ENCODE measurements at places on chromosomes 3 and 15.

DNA sequence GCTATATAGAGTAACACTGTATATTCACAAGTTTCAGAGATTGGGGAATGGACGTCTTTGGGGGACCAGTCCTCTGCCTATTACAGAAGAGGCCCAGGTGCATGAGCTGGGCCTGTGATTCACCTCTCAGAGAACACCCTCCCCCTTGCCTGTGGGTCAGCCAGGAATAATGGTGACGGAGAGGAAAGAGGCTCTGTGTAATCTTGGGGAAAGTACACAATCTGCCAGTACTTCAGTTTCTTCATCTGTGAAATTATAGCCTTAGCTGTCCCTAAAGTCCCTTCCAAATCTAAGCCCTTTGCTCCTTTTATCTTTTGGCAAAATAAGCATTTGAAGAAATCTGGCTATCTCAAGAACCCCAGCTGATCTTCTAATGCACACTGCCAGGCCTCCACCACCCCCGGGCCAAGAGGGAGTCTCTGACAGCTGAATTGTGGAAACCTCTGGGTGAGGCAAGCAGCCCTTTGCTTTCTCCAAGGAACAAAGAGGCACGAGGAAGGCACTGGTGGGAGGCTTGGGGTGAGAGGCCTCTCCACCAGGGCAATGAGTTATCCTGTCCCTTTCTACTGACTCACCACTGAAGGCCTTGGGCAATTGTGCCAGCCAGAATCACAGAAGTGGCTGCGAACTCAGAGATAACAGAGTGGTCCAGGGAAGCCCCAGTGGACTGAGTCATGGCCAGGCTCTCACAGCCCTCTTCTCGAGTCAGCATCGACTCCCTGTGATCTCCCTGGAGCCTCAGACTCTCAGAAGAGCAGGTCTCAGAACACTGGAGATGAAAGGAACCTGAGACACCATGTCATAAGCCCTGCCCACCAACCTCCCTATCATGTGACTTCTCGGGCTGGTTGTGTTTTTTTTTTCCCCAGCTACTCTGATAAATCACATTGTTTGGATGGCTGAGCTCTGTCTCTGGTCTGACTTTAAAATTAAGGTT lies 31.8 kb downstream of the CCNL1 start:
- no peak for DNase-seq

GRCh38 chr3:35946121-35946853 lies 307.0 kb downstream of the ARPP21 start:
- DNase-seq: no peak

- no peak for DNase-seq
Observed at GRCh38 chr3:31010491-31010890, 116.0 kb upstream of the GADL1 start.

GRCh38 chr15:82653483-82654168 lies 6.5 kb upstream of the CPEB1 start:
- no peak for DNase-seq

GRCh38 chr3:56536735-56537134 lies 20.2 kb upstream of the CCDC66 start:
- no peak for DNase-seq

DNA sequence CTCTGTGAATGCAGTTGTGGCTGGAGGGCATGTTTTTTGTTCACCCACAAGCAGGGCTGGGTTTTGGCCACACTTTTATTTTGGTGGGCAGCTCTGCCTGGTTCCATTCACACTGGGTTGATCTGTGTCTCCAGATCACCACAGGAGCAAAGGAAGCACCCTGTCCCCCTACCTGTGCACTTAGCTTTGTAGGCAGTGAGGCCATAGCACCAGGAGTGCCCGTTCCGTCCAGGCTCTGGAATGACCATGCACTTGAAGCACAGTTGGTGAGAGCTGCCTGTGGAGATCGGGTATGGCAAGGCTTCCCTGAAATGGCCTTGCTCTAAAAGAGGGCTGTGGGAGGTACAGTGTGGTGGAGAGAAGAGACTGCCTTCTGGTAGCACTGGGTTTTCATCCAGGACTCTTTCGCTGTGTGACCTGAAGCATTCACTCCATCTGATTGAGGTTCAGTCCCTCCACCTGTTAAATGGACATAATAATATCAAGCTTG lies 31.7 kb downstream of the MINAR1 start:
- DNase-seq: no peak

DNA sequence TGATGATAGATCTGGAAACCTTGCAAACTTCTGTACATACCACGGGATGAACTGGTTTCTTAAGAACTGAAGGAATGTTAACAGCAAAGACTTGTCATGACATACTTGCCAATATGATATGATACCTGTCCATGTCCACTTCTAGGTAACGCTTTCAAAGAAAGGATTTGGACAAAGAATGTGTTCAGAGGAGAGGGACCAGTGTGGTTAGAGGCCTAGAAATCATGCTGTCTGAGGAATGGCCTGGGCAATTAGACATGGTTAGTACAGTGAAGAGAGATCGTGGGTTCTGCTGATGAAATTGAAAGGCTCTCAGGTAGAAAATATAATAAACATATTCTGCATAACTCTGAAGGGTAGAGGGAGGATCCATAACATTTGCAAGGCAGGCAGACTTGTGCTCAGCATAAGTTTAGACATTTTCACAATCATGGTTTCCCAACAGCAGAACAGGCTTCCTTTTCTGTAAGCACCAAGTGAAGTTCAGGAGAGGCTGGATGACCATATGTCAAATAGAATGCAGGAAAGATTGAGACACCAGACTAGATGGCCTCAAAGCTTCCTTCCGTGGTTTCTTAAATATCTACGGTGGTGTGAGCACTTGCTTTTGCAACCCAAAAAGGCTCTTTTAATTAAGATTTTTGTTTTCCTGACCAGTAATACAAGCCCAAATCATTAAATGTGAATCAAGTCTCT lies 39.9 kb downstream of the TGFBR2 start:
- no peak for DNase-seq

DNA sequence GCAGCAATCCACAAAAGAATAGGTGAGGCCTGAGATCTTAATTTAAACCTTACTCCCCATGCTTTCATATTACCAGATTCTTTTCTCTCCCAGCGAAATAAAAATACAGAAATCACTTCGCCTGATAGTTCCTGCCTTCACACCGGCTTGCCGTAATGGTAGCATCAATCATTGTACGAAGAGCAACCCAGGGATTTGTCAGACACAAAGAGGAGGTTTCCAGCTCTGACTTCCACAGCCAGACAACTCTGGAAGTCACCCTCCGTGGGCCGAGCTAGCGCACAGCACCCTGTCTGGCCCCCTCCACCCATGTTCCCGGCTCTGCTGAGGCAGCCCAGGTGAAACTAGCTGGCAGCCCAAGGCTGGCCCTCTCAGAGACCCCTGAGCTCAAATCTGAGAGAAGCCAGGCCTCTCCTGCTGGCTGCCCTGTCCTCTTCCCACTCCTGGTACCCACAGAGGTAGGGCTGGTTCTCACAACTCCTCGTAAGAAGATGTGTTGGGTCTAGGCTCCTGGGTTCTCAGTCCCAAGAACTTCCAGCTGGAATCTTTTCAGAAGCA lies 156.9 kb upstream of the BNIP2 start:
- no peak for DNase-seq

DNA sequence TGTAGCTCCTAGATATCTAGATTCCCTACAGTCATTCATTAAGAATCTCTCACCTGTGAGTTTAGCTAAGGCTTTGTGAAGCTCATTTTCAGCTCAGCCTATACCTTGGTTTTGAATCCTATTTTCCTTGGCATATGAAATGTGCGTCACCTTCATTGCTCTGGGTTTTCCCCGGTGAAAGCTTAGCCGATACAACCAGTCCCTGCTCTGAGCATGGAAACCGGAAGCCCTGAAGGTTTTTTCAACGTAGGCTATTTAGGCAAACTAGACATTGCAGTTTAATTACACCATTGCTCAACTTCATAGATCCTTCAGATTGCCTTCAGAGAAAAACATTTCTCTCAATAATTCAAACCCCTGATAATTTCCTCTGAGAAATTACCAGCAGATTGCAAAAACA lies 206.8 kb upstream of the TPRG1 start:
- no peak for DNase-seq

DNA sequence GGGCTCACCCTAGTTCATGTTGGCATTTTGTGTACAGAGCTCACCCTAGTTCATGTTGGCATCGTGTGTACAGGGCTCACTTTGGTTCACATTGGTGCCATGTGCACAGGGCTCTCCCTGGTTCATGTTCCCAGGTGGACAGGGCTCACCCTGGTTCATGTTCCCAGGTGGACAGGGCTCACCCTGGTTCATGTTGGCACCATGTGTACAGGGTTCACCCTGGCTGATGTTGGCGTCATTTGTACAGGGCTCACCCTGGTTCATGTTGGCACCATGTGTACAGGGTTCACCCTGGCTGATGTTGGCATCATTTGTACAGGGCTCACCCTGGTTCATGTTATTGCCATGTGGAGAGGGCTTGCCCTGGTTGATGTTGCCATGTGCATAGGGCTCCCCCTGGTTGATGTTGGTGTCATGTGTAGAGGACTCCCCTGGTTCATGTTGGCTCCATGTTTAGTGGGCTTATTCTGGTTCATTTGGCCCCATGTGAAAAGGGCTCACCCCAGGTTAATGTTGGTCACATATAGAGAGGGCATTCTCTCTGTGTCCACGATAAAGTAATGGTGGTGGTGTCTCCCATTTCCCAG lies 31.7 kb upstream of the NR2C2 start:
- no peak for DNase-seq

GRCh38 chr15:55694652-55695150 lies 48.3 kb downstream of the PRTG start:
- peak; percentile 4 for DNase-seq

DNA sequence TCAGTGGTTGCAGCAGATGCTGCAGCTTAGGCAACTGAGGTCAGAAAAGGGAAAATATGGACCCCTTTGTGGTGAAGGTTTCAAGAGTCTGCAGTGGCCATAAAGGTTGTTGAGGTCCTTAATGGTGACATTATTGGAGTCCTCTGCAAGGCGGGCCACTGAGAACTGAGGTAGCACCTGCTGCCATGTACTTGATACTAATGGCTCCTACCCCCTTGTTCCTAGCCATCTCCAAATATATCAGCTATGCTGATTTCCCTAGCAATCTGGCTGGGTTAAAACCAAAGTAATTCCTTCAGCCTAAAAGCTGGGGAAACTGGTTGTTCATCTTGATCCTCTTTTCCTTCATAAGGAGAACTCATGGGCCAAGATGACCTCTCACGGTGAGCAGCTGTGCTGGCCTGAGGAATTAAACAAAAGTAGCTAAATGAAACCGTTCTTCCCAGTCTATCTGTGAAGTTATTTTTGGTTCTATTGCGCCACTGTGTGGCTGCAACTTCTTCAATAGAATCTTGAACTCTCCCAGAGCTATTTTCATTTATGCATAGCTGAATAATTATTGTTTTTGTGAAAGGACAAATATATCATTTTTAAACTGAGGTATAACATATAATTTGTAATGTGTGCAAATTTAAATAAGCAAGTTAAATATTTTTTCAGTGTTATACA lies 76.1 kb upstream of the PLSCR4 start:
- DNase-seq: peak; percentile 64

- no peak for DNase-seq
Observed at GRCh38 chr15:67018026-67018425, 47.4 kb upstream of the SMAD3 start.

DNA sequence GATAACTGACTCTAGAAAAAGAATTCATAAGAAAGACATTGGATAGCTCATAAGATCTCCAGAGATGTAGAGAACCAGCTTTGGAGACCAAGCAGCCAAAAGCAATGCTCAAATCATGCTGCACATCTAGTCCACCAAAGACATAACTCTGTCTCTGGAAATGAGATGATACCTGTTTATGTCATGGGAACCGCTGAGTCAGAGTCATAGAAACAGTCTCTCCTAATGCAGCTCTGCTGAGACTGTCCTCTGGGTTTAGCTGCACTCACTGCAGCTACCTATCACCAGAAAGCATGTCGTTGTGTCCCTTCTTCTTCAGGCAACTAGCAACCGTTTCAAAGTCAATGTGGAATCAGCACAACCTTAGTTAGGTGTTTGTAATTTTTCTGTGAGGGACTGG lies 218.5 kb upstream of the ROBO1 start:
- no peak for DNase-seq

DNA sequence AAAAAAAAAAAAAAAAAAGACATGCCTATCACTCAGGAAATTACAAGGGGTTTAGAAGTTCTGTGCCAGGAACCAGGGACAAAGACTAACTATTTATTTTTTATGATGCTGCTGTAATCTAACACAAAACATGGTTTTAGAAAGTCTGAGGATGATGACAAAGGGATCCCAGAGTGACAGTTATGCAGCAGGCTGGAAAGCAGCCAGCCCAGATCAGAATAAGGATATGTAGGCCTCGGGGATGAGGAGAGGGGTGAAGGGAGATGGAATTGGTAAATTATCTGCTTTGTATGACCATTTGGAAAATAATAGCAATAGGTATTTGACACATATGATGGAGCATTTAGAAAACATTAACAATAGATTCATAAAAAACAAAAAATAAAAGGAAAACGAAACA lies 34.1 kb upstream of the NMD3 start:
- DNase-seq: no peak

DNA sequence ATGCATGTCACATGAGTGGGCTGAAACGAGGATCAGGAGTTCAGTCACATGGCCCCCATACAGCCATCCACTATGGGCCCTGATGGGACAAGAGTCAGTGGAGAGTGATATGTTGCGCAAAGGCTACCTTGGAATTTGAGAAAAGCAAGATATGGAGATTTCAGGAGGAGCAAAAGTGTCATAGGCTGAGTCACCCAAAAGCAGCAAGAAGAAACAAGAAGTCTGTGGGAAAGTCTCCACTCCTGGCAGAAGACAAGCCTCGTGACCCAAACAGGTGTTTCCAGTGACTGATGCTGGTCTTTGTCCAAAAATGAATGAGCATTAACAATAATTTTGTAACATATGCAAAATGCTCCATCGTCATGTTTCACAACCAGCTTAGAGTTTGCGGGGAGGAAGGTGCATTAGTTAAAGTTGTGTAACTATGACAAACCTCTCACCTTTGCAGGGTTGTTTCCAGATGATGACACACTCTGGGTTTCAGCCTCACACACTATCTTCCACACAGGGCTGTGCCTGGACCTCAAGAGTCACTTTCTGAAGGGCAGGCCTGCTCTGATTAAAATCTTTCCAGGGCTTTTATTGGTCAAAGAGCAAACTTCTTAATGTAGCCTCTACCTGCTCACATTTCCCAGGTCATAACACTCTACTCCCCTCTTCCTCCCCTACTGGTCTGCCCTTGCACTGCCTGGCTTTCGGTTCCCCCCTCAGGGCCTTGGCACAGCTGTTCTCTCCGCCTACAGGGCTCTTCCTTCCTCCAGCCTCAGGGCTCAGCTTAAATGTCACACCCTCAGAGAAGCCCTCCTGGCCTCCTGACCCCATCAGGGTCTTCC lies 3.9 kb upstream of the DNASE1L3 start:
- DNase-seq: no peak
